ENCODE measurements at places on chromosomes 13 and 19.

DNA sequence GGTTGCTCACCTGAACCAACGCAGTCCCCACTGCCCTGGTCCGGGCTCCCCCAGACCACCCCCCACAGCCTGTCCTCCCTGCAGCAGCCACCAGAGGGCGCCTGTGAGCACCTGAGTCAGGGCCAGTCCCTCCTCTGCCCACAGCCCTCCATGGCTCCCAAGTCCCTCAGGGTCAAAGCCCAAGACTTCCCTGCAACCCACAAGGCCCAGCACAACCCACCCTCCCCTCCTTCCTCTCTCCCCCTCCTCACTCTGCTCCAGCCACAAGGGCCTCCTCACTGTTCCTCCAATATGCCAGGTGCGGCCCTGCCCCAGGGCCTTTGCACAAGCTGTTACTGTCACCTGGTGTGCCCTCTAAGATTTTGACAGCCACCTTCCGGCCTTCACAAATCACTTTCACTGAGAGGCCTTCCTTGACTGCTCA is 10.9 kb downstream of the GNA15 start:
- peak; percentile 39 for DNase-seq

DNA sequence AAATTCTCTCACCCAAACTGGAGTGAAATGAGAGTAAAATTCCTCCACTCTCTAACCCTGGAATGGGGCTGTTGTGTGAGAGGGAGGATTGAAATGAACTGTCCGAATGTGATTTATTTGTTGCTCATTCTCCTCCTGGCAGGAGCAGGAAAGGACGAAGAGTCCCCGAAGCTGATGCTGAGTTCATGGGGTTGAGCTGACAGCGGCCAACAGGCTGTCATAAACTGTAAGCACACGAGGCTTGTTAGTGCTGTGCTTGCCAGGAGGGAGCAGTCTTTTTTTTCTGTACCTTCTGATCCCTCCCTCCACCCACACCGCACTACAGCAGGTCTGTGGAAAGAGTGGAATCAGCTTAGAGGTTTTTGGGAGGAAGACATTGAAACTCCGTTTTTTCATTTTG is 33.1 kb upstream of the ZNF331 start:
- no peak for DNase-seq

DNA sequence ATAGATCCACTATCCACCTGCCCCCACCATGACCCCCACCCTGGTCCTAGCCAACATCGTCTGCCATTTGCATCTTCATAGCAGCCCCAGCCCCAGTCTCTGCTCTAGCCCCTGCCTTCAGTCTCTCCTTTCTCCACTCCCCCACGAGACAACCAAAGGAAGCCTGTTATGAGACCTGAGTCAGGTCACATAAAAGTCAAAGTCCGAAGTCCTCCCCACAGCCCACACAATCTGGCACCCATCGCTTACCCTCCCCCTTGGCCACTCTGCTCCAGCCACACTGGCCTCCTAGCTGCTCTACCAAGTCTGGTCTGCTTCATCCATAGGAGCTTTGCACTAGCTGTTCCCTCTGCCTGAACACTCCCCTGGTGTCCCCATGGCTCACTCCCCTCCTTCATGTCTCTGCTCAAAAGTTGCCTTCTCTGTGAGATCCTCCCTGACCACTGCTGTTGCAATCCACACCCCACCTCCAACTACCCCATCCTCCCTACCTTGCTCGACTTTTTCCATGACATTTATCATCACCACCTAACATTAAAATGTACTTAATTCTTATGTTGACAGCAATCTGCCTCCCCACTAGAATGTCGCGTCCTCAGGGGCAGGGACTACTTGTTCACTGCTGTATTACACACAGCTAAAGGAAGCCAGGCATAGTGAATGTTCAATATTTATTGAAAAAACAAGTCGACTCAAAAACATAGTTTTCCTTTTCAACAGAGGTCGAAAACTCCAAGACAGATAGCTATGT is 1.2 kb upstream of the PLEKHG2 start:
- DNase-seq, result no peak

DNA sequence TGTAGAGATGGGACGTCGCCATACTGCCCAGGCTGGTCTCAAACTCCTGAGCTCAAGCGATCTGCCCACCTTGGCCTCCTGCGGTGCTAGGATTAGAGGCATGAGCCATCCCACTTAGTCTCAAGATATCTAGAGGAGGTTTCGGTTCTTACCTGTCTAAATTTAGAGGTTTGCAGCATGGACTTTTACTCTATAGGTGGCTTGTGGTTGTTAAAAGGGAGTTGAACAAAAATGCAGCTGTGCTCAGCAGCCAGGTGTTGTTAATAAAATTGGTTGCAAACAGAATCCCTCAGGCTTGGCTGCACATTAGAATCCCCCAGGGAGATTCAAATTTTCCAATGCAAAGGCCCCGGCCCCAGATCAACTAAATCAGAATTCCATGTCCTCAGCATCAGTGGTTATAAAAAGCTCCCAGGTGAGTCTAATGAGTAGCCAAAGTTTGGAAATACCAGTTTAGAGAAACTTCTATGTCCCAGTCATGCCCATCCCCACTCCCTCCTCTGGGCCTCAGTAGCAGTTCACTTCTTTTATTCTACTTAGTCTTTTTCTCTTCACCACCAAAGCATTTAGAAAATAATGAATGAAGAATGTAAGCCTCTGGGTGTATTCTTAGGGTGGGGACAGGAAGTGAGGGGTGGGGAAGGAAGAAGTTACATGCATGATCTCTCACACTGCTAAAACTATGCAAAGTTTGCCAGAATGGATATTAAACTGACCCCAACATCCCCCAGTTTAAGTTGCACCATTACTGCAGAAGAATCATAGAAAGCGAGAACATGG is 471.0 kb downstream of the COG6 start:
- no peak for DNase-seq

- no peak for DNase-seq
Observed at GRCh38 chr13:94248454-94249228, 230.8 kb downstream of the DCT start.

GRCh38 chr19:49937750-49938381 is 8.6 kb upstream of the NUP62 start:
- DNase-seq, result peak; percentile 52

- no peak for DNase-seq
Observed at GRCh38 chr19:6011206-6011605, 33.3 kb upstream of the RANBP3 start.

- peak; percentile 36 for DNase-seq
Observed at GRCh38 chr19:18611327-18612050, 1.2 kb upstream of the TMEM59L start.

GRCh38 chr19:30089086-30089665 is 147.1 kb downstream of the URI1 start:
- no peak for DNase-seq

GRCh38 chr19:40921005-40921897 is 39.2 kb upstream of the CYP2A7 start:
- DNase-seq, result no peak

DNA sequence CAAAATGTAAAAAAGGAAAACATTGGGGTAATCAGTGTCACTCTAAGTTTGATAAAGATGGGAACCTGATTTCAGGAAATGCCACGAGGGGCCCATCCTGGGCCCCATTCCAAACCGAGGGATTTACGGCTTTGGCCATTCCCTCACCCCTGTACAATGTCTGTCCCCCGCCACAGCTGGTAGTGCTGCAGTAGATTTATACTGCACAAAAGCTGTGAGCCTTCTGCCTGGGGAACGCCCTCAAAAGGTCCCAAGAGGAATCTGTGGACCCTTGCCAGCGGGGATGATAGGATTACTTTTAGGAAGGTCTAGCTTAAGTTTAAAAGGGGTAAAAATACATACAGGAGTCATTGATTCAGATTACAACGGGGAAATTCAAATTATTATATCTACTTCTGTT is 173.4 kb upstream of the SGCG start:
- DNase-seq, result no peak

DNA sequence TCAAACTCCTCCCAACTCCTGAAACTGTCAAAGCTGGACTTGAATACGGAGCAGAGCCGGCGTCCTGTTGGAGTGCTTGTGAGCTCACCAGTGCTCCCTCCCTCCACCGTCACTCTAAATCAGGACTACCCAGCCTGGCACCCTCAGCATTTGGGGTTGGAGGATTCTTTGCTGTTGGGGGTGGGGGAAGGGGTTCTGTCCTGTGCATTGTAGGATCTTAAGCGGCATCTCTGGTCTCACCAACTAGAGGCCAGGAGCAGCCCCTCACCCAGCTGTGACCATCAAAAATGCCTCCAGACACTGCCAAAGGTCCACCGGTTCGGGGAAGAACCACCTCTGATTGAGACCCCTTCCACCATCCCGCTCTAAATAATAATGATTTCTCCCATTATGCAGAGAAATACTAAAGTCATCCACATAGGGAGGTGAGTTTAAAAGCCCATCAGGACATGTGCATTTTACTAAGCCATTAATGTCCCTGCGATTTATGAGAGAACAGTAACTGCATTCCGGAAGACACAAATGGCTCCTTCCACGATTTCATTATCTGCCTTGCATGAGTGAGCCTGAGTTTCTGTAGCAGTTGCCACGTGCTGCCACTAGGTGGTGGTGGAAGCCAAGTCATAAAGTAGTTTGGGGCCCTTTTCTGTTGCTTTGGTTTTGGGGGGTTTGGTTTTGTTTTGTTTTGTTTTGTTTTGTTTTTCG is 16.1 kb upstream of the USP29 start:
- DNase-seq, result peak; percentile 35

DNA sequence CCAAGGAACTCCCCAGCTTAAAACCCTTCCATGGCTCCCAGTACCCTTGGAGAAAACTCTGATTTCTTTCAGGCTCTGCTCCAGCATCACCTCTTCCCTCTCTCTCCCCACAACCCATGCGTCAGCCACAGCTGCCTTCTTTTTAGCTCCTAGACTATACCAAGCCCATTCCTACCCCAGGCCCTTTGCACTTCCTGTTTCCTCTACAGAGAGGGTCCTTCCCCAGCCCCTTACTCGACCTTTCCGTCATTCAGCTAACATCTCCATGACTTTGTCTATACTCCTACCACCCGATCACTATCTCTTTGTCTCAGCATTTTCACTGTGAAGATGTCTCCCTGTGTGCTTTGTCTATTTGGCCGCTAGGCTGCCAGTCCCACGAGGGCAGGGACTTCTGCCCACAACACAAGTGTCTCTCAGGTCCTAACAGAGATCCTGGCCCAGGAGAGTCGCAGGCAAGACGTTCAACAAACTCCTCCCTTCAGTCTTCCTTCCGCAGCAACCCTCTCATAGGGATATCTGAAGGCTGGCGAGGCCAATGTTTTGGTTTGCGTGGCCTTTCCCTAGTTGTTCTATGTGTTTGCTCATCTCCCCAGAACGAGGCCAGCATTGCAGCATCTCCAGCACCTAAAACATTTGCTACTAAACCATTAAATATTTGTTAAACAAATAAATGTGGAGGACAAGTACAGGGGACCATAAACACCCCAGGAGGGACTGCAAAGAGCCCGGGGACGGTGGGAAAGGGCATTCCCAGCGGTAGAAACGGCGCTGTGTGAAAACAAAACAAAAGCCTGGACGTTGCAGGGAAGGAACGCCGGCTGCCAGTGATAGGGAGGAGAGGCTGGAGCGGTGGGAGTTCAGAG is 816 bp downstream of the CCNP start:
- DNase-seq, result no peak

DNA sequence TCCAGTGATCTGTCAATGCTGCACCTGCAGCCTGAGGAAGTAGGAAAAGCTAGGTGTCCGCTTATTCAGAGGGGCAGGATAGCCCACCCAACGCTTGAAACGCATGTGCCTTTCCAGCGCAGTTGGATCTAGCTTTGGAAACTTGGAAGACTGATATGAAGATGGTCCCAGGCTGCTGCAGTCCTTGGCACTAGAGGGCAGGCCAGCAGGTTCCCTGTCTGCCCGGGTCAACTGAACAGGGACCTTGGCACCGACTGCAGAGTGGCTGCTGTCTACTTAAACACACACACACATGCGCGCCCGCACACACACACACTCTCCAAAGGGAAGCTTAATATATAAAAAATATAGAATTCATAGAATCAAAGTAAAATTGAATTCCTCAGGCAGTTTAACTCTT is 100.0 kb downstream of the TSHZ3 start:
- no peak for DNase-seq

- DNase-seq, result no peak
Observed at GRCh38 chr19:7638802-7639465, 2.0 kb downstream of the STXBP2 start.

DNA sequence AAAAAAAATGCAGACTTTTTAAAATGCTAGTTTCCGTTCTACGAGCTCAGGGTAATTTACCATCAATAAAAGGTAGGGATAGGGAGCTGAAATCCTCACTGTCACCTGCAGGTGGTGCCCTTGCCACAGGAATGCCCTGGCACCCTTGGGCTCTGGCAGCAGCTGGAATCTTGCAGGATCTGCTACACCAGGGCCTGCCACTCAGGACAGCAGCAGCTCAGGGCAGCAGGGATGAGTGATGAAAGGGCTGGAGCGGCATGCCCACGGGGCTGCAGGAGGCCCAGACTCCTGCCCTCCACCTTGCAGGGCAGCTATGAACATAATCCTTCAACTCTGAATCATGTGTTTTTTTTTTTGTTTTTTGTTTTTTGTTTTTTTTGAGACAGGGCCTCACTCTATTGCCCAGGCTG is 54.0 kb downstream of the GNG7 start:
- DNase-seq, result peak; percentile 31

GRCh38 chr19:1566392-1567115 is 1.6 kb downstream of the MEX3D start:
- no peak for DNase-seq

GRCh38 chr19:32296694-32297093 is 48.7 kb upstream of the ZNF507 start:
- no peak for DNase-seq

- no peak for DNase-seq
Observed at GRCh38 chr13:19596960-19597361, 35.6 kb upstream of the TPTE2 start.

GRCh38 chr13:62613819-62614218 is 1198.2 kb upstream of the PCDH20 start:
- DNase-seq, result no peak

- no peak for DNase-seq
Observed at GRCh38 chr19:1254081-1254527, 5.7 kb downstream of the MIDN start.

DNA sequence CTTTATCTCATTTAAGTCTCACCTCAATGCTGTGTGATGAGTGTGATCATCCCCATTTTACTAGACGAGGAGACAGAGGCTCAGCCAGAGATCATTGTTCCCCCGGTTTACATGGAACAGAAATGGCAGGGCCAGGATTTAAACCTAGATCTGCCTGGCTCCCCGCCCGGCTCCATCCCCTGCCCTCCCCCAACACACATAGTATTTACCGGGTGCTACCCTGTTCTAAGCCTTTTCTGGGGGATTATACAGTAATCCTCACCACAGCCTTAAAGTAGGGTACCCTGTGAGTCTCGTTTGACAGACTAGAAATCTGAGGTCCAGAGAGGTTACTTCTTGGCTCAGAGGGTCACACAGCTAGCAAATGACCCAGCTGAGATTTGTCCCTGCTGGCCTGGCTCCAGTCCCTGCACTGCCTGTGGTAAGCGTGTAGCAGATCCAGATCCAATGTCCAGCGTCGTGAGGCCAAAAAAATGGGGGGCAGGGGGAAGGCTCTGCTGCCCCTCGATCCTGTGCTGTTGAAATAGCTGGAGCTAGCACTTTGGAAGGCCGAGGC is 3.8 kb upstream of the KLC3 start:
- no peak for DNase-seq

- DNase-seq, result no peak
Observed at GRCh38 chr19:16850133-16850532, 20.9 kb downstream of the SIN3B start.
